ENCODE measurements at places on chromosomes 5 and 9.

DNA sequence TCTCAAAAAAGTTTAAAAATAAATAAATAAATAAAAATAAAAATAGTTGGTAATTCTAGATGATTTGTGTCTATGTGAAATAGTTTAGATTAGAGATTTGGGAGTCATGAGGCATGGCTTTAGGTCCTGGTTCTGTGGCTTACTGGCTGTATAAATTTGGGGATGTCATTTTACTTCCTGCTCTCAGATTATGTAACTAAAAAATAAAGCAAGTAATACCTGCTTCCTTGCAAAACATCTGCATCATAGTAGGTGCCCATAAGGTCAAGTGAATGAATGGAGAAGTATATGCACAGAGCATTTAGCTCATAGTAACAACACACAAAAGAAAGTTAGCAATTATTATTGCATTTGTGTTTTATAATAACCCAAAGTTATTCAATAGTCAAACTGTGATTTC is 287.7 kb upstream of the TLE4 start:
- DNase-seq: no peak

GRCh38 chr5:1878050-1878849 is 4.5 kb downstream of the IRX4 start:
- no peak for DNase-seq

DNA sequence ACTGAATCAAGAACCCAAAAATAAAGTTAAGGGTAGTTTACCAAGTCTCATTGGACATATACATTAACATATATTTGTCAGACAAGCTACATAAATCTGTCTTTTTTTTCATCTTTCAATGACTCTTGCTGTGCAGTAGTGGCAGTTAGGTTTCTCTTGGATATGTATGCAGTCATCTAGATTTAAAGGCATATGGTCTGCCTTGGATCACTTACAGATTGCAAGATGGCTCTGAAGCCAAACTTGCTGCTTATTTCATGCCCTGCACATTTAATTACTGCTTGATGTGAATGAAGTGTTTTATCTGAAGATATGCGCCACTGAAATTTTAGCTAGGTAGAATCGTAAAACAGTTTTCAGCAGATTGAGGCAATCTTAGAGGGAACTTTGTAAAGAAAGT is 18.6 kb upstream of the MAN2A1 start:
- no peak for DNase-seq

DNA sequence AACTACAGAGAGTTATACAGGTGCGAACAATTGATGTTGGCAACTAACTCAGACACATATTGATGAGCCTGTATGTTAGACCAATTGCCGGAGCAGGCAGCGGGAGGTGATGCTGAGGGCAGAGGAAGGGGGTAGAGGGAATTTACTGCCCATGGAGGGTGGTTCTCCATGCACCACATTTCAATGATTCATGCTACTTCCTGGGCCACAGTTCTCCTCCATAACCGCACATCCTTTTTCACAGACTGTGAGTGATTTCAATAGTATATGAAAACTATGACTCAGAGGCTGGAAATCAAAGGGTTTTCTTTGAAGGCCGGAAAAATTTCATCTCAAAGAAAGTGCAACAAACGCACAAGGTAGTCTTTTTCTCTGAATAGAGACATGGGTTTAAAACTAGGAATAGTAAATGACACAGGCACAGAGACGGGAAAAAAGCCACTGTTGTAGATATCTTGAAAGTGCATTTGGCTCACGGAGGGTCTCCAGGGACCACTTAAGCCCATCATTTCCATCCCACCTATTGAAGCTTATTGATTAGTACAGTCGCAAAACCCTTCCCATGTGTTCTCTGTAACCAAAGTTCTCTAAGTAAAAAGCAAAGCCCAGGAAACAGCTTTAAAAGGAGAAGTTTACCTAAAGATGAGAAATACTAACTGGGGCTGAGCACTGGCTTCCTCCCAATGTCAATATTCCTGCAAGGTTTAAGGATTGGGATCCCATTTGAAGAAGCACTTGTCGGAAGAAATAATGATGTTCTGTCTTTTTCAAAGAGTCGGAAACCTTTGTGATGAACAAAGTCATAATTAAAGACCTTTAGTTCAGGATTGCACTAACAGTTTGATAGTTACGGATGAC is 28.0 kb upstream of the ADAM19 start:
- peak; percentile 40 for DNase-seq

GRCh38 chr5:87944553-87945285 is 323.9 kb downstream of the TMEM161B start:
- DNase-seq: no peak

GRCh38 chr5:148437249-148437648 is 53.5 kb downstream of the FBXO38 start:
- DNase-seq: no peak

DNA sequence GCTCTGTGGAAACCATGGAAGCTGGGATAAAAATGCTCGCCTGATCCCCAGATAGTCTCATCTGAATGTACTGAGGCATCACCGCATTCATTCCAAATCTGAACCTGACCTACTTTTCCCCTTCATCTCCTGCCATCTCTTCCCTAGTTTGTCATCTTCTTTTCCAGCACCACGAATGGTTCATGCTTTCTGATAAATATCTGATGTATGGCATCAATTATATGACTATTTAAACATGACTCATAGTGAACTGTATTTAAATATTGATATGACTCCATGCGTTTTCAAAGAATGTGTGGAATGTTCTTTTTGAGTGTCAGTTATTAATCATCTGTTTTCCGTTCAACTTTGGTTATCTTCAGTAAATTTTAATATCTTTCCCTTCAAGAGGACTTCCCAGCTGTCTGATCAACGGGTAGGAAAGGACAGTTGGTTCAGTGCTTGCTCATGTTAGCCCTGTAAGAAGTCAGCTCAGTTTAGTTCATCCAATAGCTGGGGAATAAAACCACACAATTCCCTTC is 21.1 kb downstream of the BASP1 start:
- no peak for DNase-seq

Measured in CD4-positive, alpha-beta T cell (primary cell).